Cardiac fibroblast (primary cell): ENCODE measurements at places on chromosomes 16 and 17.

DNA sequence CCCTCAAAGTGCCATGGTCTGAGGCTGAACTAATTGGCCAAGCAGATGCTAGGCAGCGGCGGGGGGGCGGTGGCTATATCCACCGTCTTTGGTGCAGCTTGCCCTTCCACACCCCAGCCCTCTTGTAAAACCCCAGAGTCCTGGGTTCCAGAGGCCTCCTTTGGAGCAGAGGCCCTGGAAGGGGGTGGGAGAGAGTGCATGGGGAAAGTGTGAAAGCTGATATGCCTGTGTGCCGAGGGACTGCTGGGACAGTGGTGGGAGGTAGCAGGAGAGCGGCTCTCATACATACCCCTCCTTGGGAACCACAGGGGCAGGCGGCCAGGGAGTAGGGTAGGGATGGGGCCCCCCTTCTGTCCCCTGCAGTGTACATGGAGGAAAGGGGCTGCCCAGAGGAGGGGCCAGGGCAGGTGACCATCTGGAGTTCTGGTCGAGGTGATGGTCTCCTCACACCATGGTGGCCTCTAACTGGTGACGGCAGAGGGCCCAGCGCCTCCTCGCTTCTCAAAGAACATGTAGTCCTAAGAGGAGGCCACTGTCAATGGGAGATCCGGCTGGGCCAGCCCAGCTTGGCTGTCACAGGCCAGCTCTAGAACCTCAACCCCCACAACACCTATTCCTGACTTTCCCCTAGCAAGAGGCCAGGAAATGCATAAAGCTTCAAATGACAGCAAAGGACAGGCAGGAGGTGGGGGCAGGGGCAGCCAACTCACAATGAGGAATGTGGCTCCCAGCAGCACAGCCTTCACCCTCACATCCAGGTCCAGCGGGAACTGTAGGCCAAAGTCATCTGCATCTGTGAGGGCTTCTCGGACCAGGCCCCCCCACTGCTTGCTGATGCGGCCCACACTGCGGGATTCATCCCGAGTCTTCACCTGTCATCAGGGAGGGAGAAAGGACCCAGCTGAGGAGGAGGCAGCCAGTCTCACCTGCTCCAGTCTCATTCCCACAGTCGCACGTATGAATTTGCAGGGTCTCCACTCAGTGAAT, 4.1 kb downstream of the PLSCR3 start:
- DNase-seq, result no peak

DNA sequence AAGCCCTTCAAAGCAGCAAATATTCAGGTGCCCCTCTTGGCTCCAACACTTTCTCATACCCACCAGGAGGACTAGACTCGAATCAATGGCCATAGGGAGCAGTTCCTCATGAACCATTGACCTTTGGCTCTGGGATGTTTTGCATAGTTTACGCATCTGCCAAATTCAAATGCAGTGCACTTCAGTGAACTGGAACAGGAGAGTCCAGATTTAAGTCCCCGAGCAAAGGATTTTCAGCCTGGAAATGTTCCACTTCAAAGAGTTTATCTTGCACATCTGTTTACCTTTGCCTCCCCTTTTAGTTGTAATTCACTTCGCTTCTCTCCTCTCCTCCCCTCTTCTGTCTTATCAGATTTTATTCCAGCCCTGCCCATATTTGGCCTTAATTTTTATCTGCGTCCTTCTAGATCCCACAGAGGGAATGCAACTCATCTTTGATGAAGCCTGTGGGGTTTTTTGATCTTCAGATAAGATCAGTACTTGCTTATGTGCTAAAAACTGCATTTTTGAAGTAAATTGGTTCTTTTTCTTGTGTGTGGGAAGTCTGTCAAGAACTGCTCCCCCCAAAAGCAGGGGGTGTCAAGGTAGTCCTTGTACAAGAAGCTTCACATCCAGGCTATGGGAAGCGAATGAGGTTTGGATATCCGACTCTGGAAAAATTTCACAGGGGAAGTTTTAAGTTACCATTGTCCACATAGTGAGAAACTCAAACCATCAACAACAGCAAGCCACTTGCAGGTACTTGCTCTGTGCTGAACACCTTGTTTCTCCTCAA, 281.6 kb downstream of the RBFOX1 start:
- DNase-seq, result no peak

GRCh38 chr17:40554646-40555295, 10.5 kb downstream of the CCR7 start:
- no peak for DNase-seq

DNA sequence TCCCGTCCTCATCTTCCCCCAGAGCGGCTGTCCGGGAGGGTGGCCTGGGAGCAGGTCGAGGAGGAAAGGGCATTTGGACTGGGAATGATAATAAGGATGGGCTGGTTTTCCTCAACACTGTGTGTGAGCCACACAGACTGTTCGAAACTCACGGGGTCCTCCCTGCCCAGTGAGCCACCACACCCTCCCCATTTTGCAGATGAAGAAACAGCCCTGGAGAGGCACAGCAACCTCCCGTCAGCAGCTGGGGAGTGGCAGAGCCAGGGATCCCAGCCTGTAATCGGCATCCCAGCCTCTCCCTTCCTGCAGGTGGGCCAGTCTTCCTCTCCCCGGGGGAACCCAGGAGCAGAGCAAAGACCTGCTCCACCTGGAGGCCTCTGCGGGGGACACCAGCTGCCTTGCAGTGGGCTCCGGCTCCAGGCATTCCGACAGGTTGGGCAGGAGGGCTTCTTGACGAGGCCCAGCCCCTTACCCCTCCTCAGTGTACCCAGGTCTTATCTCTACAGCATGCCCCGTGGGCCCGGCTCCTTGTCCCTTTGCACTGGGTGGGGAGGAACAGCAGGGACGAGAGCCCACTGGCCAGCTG, 23.8 kb downstream of the ENGASE start:
- DNase-seq, result no peak

GRCh38 chr17:8357910-8358309, 18.3 kb downstream of the ODF4 start:
- no peak for DNase-seq

DNA sequence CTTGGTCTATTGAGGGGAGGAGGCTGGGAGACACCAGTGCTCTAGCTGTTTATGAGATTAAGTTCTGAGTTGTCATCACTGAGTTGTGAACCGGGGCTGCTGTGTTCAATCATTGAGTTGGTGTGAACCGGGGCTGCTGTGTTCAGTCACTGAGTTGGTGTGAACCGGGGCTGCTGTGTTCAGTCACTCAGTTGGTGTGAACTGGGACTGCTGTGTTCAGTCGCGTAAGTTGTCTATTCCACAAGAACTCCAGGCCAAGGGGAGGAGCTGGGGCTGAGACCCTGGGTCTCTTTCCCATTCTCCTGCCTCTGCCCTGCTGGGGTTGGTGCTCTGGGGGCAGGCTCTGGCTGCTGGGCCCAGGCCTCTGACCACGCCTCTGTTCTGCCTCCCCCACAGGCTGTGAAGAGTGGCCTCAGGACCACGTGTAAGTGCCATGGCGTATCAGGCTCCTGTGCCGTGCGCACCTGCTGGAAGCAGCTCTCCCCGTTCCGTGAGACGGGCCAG, 24.5 kb downstream of the WNT9B start:
- no peak for DNase-seq

GRCh38 chr17:76405967-76406647, 21.7 kb downstream of the SPHK1 start:
- DNase-seq, result peak; percentile 71

- no peak for DNase-seq
Observed at GRCh38 chr16:10037751-10038150, 144.5 kb downstream of the GRIN2A start.

GRCh38 chr17:75240394-75241142, 20.8 kb downstream of the GGA3 start:
- DNase-seq, result peak; percentile 31

- no peak for DNase-seq
Observed at GRCh38 chr16:20660325-20660724, 37.2 kb downstream of the ACSM1 start.

- DNase-seq, result no peak
Observed at GRCh38 chr16:88957887-88958577, 19.0 kb downstream of the CBFA2T3 start.

GRCh38 chr17:41868568-41868967, 3.3 kb upstream of the KLHL11 start:
- no peak for DNase-seq

- DNase-seq, result no peak
Observed at GRCh38 chr17:19407601-19408345, 3.3 kb upstream of the RNF112 start.

- no peak for DNase-seq
Observed at GRCh38 chr16:89195521-89196171, 4.7 kb downstream of the SLC22A31 start.

- DNase-seq, result no peak
Observed at GRCh38 chr17:58309918-58310259, 18.7 kb downstream of the TSPOAP1 start.

DNA sequence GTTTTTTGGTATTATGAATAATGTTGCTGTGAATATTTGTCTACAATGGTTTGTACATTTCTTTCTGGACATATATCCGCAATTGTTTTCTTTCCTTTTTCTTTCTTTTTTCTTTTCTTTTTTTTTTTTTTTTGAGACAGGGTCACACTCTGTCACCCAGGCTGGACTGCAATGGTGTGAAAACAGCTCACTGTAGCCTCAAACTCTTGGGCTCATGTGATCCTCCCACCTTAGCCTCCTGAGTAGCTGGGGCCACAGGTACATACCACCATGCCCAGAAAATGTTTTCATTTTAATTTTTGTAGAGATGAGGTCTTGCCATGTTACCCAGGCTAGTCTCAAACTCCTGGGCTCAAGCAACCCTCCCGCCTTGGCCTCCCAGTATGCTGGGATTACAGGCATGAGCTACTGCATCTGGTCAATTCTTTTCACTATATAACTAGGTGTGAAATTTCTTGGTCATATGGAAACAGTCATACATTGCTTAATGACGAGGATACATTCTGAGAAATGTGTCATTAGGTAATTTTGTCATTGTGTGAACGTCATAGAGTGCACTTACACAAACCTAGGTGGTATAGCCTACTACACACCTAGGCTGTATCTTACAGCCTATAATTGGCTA, 15.2 kb downstream of the IL21R start:
- DNase-seq, result no peak

DNA sequence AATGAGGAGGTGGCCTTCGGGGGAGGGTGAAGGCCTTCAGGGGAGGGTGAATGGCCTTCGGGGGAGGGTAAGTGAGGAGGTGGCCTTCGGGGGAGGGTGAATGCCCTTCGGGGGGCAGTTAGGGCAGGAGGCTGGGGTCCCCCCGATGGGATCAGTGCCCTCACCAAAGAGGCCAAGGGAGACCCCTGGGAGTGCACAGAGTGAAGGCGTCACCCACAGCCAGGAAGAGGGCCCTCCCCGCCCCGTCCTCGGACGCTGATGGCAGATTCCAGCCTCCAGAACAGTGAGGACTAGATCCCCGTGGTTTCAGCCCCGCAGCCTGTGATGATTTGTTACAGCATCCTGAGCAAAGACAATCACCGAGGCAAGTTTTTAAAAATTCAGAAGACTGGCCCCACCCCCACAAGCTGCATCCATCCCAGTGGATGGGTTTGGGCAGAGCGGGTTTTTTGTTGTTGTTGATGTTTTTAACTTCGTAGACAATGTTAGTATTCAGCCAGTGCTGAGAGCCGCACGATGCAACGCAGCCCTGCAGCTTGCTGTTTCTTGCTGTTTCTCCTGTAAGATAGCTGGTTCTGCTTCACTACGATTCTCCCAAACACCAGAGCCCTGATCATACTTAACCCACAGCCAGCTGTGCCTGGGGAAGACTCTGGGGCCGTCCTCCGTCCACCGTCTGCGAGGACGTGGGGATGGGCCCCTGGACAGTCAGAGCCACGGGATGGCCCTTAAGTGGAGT, 40.7 kb upstream of the CBFA2T3 start:
- no peak for DNase-seq

DNA sequence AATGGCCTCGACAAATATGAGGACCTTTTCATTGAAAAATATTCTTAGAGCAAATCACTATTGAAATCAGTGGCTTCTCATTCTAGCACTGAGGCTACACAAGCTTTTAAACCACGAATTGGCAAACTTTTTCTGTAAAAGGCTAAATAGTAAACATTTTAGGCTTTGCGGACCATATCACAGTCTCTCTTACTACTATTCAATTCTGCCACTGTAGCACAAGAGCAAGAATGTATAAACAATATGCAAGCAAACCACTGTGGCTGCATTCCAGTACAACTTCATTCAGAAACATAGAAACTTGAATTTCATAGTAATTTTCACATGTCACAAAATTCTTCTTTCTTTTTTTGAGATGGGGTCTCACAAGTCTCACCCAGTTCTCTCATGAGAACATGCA, 49.1 kb downstream of the PHLPP2 start:
- DNase-seq, result no peak

DNA sequence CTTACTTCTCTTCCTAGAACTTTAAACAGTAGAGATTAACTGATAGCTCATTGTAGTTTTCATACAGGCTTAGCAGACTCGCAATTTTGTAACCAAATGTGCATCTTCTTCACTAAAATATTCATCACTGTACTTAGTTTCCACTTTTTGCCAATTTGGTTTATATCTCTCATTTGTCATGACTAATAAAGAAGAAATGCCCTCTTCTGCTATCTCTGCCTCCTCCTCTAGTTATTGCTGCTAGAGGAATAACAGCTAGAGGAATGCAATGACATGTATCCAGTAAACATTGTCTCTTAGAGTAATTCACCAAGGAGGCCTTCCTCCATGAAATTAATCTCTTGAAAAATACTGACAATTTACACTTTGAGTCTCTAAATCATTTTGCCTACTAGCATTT, 115.5 kb upstream of the COX10 start:
- DNase-seq, result peak; percentile 21

- DNase-seq, result peak; percentile 62
Observed at GRCh38 chr16:57470711-57471110, 8.2 kb downstream of the POLR2C start.

DNA sequence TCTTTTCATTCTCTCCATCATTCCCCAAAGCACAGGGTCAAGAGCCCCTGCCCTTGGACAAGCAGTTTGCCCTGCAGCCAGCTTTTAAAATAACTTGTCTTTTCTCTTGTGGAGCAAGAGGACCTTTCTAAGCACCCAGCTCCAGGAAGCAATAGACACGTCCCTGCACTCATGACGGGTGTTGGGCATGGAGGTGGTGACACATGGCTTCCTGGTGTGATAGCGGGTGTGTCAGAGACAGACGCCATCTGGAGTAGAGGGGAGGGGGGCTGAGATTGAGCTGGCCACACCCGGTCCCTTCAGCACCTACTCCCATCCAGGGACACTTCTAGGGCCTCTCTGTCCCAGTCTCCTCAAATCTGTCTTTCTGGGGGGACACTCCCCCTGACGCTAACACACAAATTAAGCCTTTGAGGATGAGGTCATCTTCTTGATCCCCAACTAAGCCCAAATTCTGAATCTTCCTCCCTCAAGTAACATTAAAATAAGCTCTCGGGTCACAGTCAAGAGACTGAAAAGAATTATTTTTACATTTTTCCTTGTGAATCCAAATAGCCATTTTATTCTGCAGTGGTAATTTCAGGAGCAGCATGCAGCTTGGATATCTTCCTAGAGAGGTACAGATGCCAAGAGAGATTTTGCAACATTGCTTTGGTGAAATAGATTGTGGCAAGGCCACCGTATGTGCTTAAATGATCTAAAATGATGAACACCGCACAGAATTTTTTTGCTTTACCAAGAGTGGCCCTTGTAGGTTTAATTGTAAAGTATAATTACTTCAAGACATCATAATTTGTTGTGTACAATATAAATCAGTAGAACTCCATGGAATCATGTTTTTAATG, 216.6 kb upstream of the IRX3 start:
- peak; percentile 61 for DNase-seq
